Cerebellar nuclear complex (tissue), 1 donor: ENCODE measurements at places on chromosomes 4 and X.

- DNase-seq, result no peak
Observed at GRCh38 chrX:15430584-15430983, 46.4 kb upstream of the VEGFD start.

DNA sequence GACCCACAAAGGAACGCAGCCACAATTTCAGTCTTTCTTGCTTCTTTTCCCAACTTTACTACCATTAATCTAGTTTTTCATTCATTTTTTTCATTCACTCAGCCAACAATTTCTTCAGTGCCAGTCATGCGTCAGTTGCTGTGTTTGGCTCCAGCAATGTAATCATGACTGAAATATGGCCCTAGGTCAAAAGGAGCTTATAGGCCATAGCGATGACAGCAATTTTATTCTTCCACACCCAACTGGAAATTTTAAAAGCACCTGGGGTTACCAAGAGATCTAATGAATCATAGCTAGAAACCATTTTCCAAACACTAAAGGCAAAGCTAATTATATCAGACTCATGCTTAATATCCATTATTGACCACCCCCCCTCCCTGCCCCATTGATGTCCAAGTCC, 29.8 kb upstream of the C1QTNF7 start:
- no peak for DNase-seq

DNA sequence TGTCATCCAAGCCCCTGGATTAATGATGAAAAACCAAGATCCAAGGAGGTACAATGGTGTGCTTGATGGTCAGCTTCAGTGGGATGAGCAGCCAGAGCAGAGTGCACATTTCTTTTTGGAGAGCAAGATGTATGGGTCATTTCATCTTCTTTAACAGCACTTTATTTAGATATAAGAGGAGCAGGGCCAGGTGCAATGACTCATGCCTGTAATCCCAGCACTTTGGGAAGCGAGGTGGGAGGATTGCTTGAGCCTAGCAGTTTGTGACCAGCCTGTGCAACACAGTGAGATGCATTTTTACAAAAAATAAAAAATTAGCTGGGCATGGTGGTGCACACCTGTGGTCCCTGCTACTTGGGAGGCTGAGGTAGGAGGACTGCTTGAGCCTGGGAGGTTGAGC, 45.3 kb upstream of the MAP3K15 start:
- DNase-seq, result no peak

DNA sequence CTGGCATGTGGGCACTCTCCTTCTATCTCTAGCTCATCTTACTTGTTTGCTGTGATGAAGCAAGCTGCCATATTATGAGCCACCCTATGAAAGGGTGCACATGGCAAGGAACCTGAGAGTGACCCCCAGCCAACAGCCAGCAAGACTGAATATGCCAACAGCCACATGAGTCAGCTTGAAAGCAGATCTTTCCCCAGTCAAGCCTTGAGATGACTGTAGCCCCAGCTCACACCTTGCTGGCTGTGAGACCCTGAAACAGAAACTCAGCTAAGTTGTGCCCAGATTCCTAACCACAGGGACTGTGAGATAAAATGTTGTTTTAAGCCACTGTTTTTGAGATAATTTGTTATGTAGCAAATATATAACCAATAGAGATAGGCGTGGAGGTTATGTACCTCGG, 36.2 kb downstream of the KDM5C start:
- no peak for DNase-seq

GRCh38 chrX:12401252-12401651, 263.0 kb downstream of the FRMPD4 start:
- DNase-seq, result no peak

DNA sequence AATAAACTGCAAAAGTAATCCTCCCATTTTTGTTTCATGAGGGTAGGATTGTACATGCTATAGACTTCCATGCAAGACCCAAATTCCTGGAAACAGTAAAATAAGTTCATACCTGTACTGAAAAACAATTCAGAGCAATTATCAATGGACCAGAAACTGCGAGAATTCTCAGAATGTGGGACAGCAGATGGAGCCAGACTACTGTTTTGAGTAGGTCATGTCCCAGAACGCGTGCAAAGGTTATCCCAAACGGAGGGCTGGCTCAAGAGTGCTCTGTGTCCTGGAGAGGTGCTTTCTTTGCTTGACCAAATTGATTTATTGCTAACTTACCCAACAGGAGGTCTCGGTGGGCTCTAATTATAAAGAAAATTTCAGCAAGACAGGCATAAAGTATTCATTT, 1.7 kb upstream of the MAGEH1 start:
- no peak for DNase-seq

DNA sequence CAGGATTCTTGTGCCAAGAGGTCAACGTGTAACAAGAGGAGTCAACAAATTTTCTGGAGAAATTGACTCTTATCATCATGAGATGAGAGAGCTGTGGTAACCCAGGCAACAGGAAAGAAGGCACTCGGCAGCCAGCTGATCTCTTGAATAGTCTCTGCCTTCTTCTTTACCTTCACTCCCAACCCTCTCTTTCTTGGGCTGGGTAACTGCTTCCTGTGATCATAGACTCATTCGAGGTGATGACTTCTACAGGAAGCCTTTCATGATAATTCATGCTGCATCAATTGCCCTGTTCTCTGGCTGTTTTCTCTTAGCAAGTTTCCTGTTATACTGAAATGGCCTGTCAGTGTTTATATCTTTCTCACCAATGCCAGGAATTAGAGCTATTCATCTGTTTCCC, 70.8 kb upstream of the FSTL5 start:
- DNase-seq, result no peak

DNA sequence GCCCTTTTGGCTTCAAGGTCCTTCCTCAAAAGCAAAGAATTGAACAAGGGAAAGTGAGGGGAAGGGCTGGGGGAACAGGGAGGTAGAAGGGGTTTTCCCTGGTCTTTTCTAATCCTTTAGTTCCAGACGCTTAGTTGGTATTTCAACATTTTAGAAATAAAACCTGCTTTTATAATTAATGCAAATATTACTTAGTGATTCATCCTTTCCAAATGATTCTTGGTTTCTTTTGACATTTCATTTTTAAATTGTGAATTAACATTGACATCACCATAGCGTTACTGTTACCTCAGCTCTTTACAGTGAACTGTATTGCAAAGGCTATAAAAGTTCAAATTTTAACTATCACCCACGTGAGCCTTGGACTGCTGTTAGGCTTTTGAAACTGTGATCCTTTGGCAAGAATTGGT, 20.9 kb downstream of the NFKB1 start:
- DNase-seq, result no peak

- DNase-seq, result no peak
Observed at GRCh38 chr4:35102066-35102465, 1142.2 kb downstream of the ARAP2 start.

GRCh38 chr4:10704430-10704810, 19.9 kb upstream of the CLNK start:
- no peak for DNase-seq

DNA sequence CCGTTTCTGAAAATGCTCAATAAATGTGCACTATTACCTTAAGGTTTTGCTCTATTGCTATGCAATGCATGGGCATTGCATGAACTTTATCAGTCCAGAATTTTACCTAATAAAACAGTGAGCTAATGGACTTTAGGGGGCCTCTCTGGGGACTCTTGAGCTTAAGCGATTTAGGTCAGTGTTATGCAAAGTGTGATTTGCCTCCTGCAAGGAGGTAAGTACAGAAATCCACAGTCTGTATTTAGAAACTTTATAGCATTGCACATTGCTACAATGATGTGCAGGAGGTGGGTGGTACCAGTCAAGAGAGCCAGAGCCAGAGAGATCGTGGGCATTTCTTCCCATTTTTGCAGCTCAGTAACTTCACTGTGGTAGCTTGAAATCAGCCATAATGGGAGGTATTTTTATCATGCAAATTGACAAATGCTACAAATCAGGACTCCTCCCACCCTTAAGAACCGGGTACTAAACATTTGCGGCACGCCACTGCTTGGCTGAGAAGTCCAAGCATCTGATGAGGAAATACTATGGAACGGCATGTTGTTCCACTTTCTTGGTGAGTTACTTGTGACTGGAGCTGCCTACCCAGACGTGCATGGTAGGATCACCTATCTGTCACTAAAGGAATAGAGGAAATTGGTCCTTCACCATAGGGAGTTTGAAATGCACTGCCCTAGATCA, 174.6 kb upstream of the PGRMC2 start:
- no peak for DNase-seq

- no peak for DNase-seq
Observed at GRCh38 chr4:89572224-89572858, 264.6 kb downstream of the SNCA start.

DNA sequence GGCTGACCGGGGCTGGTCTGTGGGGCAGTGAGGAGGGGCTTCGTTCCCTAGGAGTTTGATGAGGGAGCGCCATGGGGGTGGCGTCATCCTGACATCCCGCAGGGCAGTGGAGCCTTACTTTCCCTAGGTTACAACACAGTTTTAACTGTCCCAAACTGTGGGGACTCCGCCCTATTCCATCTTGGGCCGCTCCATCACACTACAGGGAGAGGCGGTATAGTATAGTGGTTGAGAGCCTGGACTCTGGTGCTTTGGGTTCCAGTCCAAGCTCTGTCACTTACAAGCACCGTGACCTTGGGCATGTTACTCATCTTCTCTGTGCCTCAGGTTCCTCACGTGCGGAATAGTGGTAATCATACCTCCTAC, 44.2 kb downstream of the ZNF185 start:
- no peak for DNase-seq

DNA sequence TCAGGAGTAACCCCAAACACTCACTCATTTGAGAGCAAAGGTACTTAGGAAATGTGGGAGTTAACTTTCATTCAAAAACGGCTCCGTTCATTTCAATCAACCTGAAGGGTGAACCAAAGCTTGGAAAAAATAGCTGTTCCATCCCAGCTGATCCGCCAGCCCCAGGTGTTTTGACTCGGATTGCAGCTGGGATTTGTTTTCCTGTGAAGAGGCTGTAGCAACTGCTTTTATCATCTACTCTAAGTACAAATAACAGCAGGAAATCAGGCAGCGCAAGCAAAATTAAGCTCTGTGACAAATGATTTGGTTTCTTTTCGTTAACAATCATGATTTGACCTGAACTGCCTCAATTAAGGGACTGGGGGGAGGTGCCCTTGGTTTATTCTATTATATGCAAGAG, 154.7 kb downstream of the BEND2 start:
- no peak for DNase-seq

- no peak for DNase-seq
Observed at GRCh38 chr4:186684889-186685309, 38.8 kb downstream of the FAT1 start.

DNA sequence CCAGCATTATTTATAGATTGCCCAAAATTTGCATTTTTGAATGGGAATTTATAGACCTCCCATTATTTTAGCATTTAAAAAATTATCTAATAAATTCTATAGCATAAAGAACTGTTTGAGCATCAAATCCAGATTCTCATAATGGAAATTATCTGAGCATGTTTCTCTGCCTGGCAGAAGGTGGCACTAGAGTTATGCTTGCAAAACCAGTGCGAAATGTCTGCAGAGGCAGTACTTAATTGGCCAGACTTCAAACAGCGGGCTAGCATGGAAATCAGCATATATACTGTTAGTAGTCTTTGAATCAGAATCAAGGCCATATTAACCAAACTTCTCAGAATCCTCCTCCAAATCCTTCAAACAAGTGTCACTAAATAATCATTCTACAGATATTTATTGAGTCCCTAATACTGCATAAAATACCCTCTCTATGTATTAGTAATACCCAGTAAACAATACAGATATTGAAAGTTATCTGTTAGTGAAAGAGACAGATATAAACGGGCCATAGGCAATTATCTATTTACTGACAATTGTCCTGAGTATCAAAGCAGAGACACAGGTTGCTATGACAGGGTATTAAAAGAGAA, 78.7 kb upstream of the DCLK2 start:
- DNase-seq, result peak; percentile 3

DNA sequence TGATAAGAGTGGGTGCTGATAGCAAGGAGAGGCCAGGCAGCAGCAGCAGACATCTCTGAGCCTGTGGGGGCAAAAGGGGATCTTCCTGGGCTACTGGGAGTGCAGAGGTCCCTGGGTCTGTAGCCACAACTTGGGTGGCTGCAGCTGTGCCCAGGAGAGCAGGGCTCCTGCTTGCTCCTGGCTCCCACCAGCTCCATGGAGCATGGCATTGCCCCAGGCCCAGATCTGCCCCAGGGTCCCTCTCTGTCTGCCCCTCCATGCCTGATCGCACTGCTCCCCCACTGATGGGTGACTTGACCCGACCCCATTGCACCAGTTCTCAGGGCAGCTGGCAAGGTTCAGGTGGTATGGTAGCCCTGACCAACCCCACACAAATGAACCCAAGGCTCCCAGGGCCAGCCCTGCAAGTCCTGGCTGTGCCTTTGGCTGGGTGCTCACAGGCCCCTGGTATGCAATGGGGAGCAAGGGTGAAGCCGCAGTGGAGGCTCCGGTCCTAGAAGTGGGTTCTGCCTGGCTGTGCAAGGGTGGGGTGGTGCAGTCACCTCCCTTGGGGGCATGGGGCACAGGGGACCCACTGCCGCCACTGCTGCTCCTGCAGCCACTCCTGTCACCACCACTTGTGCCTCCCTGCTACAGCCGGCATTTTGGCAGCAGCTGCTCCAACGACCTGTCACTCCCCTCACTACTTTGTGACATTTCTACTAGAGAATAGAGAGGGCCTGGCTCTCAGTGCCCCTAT, 184.9 kb downstream of the NPFFR2 start:
- no peak for DNase-seq

GRCh38 chrX:147927256-147927655, 15.5 kb downstream of the FMR1 start:
- DNase-seq, result no peak

GRCh38 chr4:99612281-99612680, 37.7 kb downstream of the MTTP start:
- DNase-seq, result no peak

DNA sequence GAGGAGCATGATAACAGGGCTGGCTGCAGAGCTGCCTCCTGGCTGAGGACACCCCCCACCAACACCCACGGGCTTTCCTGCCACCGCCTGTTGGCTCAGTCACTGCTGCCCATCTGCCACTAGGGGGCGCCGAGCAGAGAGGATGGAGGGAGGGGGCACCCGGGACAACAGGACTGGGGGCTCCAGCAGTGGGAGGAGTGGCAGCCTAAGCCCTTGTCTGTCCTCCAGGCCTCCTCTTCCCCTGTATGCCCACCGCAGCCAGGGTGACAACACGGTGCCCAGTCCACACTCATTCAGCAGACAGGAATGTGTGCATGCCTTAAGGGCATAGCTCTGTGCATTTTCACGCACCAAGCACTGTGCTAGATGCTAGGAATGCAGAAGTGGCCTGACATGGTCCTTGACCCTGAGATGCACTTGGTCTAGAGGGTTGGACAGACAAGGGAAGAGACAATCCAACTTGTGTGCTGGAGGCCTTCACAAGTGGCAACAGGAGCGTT, 149.9 kb downstream of the AMMECR1 start:
- DNase-seq, result no peak
